Left lung (tissue), 14 donors: ENCODE measurements at places on chromosomes 5 and 9.

GRCh38 chr9:126838895-126839294, 21.5 kb upstream of the ZBTB34 start:
- no peak for DNase-seq

DNA sequence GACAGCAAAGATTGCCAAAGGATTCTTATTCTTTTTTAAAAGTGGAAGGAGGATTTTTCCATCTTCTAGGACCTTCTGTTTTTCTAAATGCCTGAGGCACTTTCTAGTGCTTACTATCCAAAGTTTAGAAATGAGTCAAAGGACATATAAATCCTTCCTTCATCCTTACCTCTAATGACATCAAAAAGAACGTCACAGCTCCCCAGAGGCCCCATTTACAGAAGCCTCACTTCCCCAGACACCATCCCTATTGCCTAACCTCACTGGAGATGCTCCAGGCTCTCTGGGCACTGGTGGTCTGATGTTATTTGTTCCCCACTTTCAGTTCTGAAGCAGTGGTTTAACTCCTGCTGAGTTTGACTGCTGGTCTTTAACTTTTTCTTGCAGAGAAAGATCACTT, 504.3 kb downstream of the AGTPBP1 start:
- DNase-seq = no peak

GRCh38 chr5:7745882-7746610, 104.9 kb downstream of the CFAP90 start:
- peak; percentile 77 for DNase-seq

DNA sequence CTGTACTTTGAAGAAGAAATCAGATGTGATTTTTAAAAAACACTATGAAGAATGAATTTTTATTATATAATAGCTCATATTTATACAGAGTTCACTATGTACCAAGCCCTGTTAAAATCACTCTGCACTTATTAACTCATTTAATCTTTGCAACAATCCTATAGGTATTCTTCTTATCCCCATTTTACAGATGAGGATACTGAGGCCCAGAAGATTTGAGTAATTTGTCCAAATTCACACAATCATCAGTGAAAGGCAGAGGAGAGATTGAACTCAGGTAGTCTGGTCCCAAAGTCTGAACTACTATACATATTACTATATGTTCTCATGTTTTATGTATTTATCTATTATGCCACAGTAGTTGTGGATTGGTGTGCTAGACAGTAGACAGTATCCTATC, 16.1 kb downstream of the PLAC8L1 start:
- DNase-seq = no peak

GRCh38 chr5:137098238-137098637, 400.9 kb downstream of the SPOCK1 start:
- DNase-seq = no peak

DNA sequence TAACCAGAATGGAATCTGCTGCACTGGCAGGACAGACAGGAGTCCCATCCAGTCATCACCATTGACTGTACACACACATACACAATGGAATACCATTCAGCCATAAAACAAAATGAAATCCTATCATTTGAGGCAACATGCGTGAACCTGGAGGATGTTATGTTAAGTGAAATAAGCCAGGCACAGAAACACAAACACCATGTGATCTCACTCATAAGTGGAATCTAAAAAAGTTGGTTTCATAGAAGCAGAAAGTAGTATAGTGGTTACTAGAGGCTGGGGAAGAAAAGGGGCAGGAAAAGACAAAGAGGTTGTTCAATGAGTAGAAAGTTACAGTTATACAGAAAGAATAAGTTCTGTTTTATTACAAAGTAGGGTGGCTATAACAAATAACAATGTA, 884.0 kb upstream of the ACO1 start:
- DNase-seq = no peak

DNA sequence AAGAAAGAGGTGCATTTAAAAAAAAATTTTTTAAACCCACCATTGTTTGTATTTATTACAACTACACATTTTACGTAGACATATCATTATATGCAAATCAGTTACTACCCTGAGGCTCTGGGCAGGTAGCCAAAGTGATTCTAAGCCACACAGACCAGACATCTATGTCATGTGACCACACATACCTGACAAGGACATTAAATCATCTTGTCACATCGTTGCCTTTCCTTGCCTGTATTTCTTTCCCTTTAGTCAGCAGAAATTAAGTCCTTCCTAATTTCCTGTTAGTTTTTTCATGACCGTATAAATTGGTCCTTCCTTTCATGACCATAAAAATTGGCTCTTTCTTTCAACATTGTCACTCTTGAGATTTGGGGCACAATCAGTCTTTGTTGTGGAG, 134.2 kb upstream of the MARCHF11 start:
- no peak for DNase-seq

DNA sequence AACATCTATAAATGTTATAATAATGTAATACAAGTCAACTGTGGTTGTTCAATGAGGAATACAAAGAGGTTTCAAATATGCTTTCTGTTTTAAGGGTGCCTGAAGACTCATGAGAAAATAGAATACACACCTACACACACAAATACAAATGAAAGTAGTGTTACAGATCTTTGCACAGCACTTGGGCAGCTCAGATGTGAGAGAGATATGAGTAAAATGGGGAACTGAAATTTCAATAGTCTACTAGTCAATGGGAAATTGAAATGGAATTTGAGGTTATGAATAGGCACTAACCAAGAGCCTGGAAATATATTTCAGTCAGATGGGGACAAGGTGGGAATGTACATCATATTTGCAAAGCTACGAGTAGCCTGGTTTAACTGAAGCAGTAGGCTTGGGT, 96.6 kb downstream of the ISL1 start:
- DNase-seq = no peak

GRCh38 chr9:91771027-91771426, 179.0 kb downstream of the ROR2 start:
- DNase-seq = no peak

GRCh38 chr5:127826011-127826410, 122.8 kb downstream of the CCDC192 start:
- no peak for DNase-seq

DNA sequence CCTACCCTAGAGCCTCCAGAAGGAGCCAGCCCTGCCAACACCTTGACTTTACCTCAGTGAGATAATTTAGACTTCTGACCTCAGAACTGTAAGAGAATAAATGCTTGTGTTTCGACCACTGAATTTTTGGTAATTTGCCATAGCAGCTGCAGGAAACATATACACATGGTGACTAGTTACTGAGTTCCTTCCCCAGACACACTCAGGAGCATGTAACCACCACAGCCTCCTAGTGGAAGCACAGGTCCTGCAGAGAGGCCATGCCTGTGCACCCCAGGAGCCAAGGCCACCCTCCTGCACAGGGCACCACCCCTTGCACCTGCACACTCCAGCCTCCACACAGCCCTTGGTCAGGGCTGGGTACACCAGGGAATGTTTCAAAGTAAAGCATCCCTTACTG, 7.6 kb upstream of the CAMSAP1 start:
- DNase-seq = no peak

- DNase-seq = no peak
Observed at GRCh38 chr5:150323819-150324218, 21.1 kb upstream of the ARSI start.

DNA sequence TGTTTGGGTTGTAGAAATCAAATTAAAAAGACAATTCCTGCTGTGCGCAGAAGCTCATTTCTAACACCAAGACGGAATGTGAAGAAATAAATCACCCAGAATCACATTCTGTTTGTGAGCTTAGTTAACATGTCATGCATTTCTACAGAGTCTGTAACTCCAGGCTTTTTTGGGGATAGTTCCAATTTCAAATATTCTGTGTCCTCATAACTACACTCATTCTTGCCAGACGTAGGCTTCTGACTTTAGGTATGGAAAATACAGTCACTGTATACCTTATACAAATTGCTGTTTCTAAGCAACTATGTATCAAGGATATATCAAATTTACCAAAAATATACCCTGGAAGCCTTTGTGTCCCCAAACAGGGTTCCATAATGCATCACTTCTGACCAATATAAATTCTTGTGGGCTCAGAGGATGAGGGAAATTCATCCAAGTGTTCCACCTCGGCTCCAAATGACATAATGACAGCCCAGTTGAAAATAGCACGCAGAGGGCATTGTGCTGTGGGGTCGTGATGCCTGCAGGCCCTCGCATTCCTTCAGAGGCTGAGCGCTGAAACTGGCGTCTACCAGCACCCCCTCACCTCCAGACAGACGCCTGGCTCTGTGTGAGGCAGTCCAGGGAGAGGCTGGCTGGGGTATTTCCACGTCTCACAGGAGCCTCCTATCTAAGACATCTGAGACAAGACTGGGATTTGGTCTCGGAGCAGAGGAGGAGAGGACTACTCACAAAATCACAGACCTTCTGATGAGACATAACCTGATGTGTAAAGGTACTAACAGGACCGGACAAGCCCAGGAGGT, 79.8 kb downstream of the KLF4 start:
- DNase-seq = no peak

DNA sequence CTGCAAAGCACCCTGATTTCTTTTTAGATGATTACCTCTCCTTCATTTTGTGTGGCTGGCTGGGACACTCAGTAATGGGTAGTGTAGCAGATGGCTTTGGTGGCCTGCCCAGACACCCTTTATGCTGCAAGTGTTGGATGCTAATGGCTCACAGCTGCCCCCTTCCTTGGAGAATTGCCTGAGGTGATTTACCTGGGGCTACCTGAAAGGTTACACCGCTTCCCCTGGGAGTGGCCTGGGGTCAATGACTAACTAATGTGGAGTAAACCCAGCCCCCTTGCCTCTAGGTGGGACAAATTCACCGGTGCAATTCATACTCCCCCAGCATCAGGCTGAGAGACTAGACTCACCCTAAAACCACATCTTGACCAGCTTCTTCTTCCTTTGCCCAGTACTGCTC, 23.5 kb upstream of the HAND1 start:
- DNase-seq = no peak

DNA sequence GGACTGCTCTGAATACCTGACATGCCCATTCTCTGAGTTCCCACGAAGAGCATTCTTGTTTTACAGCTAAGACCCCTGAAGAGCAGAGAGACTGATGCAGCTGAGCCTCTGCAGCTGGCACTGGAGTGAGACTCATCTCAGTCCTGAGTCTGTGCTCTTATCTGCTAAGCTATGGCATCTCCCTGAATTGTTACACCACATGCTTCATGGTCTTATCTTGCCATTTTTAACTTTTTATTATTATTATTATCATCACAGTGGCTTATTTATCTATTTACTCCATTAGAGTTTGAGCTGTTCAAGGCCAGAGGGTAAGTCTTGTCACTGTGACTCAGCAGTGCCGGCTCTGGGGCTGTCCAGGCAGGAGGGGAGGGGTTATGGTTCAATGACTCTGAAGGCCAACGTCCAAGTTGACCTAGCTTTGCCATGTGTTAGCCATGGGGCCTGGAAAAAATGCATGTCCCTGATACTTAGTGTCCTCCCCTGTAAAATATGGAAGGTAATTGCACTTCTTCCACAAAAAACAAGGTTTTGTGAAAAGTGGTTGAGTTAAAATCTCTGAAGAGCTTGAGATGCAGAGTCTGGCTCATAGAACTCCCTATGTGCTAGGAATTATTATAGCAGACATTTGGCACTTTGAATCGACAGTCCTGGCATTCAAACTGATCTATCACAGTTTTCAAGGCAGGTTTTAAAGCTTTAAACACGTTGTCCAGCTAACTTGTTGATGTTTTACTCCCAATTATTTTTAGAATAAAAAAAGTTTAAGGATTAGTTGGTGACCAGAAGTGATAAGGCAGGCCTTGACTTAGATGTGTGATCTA, 94.6 kb downstream of the ALDH1A1 start:
- peak; percentile 47 for DNase-seq

DNA sequence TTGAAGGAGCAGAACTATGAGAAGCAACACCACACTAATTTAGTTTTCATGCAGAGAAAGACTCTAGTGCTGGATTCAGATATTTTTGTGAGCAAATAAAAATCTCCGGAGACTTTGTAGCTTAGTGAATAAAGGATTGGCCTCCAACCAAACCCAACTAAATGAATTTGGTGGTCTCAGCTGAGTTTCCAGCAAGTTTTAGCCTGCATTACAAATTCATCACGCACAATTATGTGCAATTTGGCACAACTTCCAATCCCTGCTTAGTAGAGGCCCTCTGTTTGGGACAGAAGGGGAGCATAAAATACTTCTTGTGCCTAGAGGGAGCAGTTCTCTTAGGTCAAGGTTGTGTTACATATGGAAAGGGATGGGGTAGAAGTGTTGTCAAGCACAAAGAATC, 112.3 kb upstream of the ADAMTSL1 start:
- no peak for DNase-seq

GRCh38 chr5:127024821-127025220, 5.5 kb downstream of the MARCHF3 start:
- no peak for DNase-seq

DNA sequence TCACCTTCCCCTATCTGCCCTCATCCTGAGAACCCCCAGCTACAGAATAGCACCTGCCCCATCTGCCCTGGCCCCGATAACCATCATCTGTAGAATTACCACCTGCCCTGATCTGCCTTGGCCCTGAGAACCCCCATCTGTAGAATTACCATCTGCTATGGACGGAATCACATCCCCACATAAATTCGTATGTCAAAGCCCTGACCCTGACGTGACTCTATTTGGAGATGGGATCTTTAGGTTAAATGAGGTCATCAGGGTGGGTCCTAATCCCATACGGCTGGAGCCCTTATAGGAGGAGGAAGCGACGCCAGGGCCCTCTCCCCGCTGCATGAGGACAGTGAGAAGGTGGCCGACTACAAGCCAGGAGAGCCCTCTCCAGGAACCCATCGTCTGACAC, 32.6 kb downstream of the SARDH start:
- DNase-seq = no peak

GRCh38 chr5:55173687-55174230, 782 bp upstream of the CDC20B start:
- no peak for DNase-seq

GRCh38 chr5:22764736-22765135, 88.4 kb downstream of the CDH12 start:
- DNase-seq = no peak

DNA sequence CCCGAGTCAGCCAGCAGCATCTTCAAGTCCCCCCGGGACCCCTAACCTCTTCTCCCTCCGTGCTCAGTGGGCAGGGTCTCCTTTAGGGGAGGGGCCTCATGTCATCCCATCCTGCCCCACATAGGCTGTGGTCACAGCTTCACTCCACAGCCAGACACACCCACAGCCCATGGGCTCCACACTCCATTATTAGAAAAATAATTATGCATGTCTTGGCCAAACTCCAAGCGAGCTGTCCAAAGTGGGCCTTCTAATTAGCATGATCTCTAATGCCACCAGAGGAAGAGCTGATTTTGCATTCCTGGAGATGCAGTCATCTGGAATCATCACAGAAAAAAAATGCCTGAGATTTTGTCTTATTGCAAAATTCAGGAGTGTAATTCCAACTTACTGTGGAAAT, 418.2 kb downstream of the IRX2 start:
- no peak for DNase-seq

- DNase-seq = no peak
Observed at GRCh38 chr9:109110329-109111021, 9.3 kb downstream of the TMEM245 start.

DNA sequence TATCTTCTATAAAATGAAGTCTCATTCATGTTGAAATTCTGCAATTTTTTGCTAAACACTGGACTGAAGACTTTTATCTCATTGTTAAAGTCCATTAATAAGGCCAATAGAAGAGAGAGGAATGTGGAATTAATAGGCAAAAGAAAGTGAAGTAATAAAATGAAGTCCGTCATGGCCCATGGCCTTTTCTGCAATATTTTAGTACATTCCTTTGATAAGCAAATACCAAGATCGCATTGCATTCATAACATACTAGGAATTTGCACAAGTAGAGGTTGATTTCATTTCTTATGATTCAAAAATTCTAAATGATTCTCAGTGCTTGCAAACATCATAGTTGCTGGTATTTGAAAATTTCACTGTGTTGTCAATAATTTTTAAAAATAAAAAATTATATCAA, 664.0 kb downstream of the NR2F1-AS1 start:
- no peak for DNase-seq
